ENCODE measurements at places on chromosomes 7 and 10.

DNA sequence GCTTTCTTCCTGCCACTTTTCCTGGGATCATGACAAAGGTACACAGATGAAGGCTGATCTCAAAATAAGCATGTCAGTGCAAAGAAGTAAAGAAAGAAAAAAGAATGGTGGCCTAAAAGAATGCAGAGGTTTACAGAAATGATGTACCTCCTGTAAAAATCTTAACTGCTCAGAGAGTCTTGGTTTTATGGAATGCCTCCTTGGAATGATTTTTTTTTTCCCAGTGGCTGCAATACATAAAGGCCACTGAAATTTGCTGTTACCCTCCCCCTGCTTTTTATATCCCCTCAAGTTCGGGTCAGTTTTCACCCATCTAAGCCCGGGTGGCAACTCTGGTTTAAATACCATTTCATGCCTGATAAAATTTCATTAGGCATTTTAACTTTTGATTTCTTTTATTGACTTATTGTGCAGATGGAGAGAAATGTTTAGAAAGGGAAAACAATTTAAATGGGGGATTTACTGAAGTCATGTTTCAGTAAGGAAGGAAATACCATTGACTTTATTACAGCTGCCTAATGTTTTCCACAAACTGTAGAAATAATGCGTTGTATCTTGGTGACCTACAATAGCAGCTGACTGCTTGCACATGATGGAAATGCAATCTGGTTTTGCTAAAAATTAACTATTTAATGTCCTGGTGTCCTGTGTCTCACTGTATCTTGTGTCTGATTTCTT lies 102.5 kb downstream of the SAMD9 start:
- DNase-seq: no peak

DNA sequence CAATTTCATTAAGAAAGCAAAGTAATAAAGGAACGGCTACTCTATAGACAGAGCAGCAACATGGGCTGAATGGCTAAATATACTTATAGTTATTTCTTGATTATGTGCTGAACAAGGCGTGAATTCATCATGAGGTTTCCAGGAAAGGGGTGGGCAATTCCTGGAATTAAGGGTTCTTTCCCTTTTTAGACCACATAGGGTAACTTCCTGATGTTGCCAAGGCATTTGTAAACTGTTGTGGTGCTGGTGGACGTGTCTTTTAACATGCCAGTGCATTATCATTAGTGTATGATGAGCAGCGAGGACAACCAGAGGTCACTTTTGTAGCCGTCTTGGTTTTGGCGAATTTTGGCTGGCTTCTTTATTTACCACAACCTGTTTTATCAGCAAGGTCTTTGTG lies 28.5 kb upstream of the ZMYND11 start:
- no peak for DNase-seq

- no peak for DNase-seq
Observed at GRCh38 chr7:18087687-18088078, 60.0 kb upstream of the PRPS1L1 start.

DNA sequence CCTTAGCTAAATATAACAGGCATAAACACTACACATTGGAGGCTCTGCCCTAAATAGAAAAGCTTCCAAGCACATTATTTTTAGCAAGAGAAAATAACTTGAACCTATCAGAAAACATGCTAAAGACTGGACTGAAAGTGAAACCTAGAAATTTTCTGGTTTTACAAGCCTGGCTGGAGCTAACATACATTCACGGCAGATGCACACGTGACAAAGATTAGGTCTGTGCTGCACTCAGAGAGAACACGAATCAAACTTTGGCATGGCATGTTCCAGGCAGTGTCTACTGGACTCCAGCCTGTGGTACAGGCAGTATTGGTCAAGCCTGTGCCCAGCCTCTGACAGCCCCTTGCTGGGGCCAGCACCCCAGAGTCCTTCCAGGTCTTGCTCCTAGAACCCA lies 94.1 kb upstream of the PCBD1 start:
- DNase-seq: no peak

- peak; percentile 60 for DNase-seq
Observed at GRCh38 chr7:124032369-124033094, at the start of gene TMEM229A. TSS of gene TMEM229A (minus strand) at chr7:124033067. CDS start at chr7:124033003, 64 bp downstream.

GRCh38 chr7:14381306-14381705 lies 391.8 kb upstream of the ETV1 start:
- DNase-seq: no peak

DNA sequence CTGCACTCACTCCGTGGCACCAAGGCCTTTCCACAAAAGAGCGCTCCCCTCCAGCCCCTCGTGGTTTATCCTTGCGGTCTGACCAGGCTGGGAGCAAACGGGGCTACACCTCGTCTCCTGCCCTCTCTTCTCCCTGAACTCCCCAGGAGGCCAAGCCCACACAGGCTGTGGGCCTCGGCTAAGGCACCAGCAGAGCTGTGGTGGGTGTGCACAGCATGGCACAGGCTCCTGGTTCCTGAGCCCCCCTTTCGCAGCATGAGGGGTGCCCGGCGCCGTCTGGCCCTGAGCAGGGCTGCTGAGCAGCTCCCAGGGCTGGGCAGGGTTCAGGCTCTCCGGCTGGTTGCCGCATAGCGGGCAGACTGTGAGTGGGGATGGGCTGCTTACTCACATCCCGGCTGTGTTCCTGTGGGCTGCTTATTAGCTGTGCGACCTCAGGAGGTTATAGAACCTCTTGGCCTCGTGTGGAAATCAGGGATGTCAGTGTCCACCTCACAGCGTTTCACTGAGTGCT lies 90.4 kb downstream of the ZMIZ1 start:
- no peak for DNase-seq

DNA sequence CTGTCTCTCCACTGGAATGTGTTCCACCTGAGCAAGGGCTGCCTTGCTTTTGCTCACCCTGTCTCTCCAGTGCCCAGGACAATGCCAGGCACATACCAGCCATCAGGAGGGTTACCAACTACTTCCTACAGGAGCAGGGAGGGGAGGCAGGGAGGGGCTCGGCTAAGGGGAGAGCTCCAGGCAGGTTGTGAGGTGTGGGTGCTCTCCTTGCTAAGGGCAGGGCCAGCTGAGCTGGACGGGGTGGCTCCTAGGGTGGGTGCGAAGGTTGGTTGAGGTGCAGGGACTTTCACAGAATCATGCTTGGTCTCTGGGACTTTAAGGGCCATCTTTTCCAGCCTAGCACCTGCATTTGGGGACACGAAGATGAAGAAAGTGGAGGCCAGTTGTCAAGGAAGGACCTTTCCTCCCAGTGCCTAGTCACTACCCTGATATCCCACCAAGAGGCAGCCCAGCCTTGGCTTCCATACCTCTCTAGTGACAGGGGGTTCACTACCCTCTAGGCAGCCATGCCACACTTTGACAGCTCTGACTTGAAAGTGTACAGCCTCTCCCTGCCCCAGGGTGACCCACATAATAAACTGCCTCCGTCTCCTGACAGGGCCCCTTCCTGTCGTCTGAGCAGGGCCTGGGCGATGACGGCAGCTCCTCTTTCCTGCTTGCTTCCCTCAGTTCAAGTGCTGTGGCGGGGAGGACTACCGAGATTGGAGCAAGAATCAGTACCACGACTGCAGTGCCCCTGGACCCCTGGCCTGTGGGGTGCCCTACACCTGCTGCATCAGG lies 46.5 kb downstream of the TSPAN15 start:
- no peak for DNase-seq

- DNase-seq: no peak
Observed at GRCh38 chr10:126519185-126519584, 130.9 kb upstream of the ADAM12 start.

GRCh38 chr7:143890558-143890957 lies 11.4 kb downstream of the TCAF1 start:
- no peak for DNase-seq

- no peak for DNase-seq
Observed at GRCh38 chr10:121134711-121135110, 283.5 kb downstream of the WDR11 start.

DNA sequence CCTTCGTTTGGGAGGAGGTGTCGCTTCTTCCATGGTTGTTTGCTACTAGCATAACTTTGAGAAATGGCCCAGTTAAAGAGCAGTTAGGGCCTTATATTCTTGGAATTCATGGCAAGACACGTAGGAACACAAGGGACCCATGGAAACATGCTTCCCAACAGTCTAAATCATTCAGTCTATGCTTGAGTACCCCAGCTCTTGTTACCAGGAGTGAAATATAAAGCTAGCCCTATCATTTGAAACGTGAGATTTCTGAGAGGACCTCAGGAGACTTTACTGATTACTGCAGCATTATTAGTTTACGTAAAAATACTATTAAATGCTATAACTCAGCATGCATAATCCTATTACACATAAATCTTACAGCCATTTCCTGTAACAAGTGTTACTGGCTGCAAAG lies 328.6 kb upstream of the CDC14C start:
- no peak for DNase-seq

All from NCI-H1930 (cell line).